ENCODE measurements at places on chromosomes 16 and 17. TPM values are rescaled to one million over a fixed set of nuclear protein-coding genes. Genes with fewer than 3 reads are reported as not detected.

TBC1D3I gene
- 0.26 TPM for total RNA-seq

- H3K4me3 ChIP-seq = peak within 1 kb of the TSS; percentile 51
- H3K27ac ChIP-seq = peak within 1 kb of the TSS; percentile 65
- H3K36me3 ChIP-seq = peaks cover 19% of the 10 kb centered on the region
Measured at GRCh38 chr16:88650749-88651275, at the start of gene CYBA. Gene CYBA, minus strand, starts transcription at chr16:88651053. Its CDS starts 40 bp downstream, at chr16:88651013.

GRCh38 chr17:418421-418751 is 65.8 kb upstream of the RPH3AL start:
- no peaks in the 10 kb centered on the region for H3K4me1 ChIP-seq
- no peaks in the 10 kb centered on the region for H3K27me3 ChIP-seq
- H3K4me3 ChIP-seq = no peak overlapping the region
- DNase-seq = no peak

- H3K27me3 ChIP-seq = peaks cover 10% of the 10 kb centered on the region
- DNase-seq = no peak
- H3K36me3 ChIP-seq = no peaks in the 10 kb centered on the region
- no peaks in the 10 kb centered on the region for H3K4me1 ChIP-seq
Measured at GRCh38 chr17:79478051-79478461, 132.8 kb downstream of the RBFOX3 start.

DNA sequence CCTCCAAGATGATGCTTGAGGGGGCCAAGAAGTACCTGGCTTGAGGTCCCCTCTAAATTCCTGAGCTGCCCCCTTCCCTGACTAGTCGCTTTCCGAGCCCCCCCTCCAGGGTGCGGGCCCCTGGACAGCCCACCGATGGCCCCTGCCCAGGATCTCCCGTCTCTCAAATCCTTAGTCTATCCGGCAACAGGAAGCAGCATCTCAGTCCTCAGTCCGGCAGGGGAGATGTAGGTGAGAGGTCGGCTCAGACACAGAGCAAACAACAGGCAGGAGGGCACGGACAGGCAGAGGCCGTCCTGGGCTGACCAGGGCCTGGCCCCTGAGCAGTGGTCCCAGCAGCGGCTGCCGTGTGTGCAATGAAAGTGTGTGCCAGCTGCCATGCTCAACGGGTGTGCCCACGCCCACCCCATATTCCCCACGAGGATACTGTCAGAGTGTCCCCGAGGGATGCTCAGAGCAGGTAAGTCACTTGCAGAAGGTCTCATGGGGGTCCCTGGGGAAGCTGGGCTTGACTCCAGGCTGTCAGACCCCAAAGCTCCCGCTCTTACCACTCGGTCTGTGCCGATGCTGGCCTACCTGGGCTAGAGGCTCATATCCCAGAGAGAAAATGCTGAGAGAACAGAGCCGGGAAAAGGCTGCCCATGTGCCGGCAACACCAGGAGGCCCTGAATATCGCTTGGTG is 7.2 kb downstream of the SLC43A2 start:
- no peak overlapping the region for H3K27ac ChIP-seq
- H3K4me1 ChIP-seq = no peaks in the 10 kb centered on the region
- no peaks in the 10 kb centered on the region for H3K36me3 ChIP-seq
- H3K27me3 ChIP-seq = no peaks in the 10 kb centered on the region
- no peak for DNase-seq

IFT20 gene
- total RNA-seq = 11.1 TPM

GRCh38 chr17:32693194-32693897 is 183.6 kb downstream of the MYO1D start:
- DNase-seq = no peak
- H3K4me3 ChIP-seq = no peak overlapping the region
- H3K36me3 ChIP-seq = no peaks in the 10 kb centered on the region

DPEP3 gene
- not detected for total RNA-seq

DNA sequence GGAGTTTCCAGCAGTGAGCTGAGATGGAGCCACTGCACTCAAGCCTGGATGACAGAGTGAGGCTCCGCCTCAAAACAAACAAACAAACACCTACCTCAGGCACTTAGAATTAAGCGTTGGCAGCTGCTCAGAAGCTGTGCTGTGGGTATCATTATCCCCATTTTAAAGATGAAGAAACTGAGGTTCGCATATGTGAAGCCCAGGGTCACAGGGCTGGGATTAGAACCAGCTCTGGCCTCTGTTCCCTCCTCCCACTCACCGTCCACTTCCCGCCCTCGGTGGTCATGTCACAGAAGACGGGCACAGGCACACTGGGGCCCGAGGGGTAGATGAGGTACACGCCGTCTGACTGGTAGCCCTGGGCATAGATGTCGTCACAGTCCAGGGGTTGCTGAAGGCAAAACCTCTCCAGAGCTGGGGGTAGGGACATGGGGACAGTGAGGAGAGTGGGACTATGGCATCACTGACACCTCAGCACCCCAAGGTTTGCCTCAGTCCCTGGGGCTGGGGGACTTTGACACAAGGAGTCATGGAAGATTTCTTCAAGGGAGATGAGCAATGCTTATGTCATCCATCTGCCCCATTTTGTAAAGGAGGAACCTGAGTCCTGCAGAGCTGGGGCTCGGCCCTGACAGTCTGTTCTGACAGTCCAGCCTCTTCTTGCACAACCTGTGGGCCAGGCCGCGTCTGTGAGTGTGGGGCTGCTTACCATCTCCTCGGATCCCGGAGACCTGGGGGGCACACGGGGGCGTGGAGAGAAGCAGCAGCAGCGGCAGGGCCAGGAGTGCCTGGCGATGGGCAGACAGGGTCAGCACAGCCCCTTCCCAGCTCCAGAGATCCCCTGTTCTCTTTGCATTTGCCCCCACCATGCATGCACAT is 700 bp downstream of the MFAP4 start:
- DNase-seq = no peak
- no peaks in the 10 kb centered on the region for H3K36me3 ChIP-seq
- H3K27ac ChIP-seq = peak overlapping the region; percentile 96
- H3K4me1 ChIP-seq = peaks cover 71% of the 10 kb centered on the region
- no peaks in the 10 kb centered on the region for H3K27me3 ChIP-seq

NRN1L gene
- total RNA-seq = 2.9 TPM

- H3K27me3 ChIP-seq = no peaks in the 10 kb centered on the region
- peak overlapping the region; percentile 76 for H3K4me3 ChIP-seq
- H3K4me1 ChIP-seq = peaks cover 51% of the 10 kb centered on the region
- H3K36me3 ChIP-seq = no peaks in the 10 kb centered on the region
Measured at GRCh38 chr16:58128181-58128631, 975 bp downstream of the CFAP20 start.

GRCh38 chr17:28811651-28812090 is 30.9 kb downstream of the FAM222B start:
- H3K4me3 ChIP-seq = peak overlapping the region; percentile 87
- peak overlapping the region; percentile 73 for H3K27ac ChIP-seq
- DNase-seq = no peak
- H3K36me3 ChIP-seq = no peaks in the 10 kb centered on the region
- peaks cover 31% of the 10 kb centered on the region for H3K4me1 ChIP-seq

ABCC12 gene
- total RNA-seq = not detected

UNC13D gene
- total RNA-seq = 6.0 TPM

DNA sequence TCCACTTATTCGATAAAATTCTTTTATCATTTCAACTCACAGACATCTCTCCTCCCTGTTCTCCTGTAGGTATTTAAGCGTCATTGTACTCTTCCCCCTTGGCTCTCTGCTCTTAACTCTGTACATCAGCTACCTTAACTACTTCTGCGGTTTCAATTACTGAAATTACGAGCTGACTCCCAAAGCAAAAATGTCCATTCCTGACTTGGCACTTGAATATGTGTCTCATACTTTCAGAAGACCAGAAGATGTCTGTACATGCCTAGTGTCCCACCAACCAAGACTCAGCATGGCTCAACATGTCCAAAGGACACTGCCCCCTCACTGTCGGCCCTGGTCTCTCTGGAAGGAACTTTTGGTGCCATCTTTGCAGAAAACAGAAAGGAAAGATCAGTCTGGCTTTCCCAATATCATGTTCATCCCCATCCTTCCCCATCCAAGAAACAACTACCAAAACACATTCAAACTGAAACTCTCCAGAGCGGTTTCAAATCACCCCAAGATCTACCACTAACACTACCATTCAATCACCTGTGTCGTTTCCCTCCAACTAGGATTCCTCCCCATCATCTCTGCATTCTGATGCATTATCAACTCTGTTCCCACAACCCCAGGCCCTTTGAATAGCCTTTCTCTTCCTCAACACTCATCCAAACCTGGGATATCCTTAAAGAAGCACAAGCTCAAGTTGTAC is 74.9 kb downstream of the ZFHX3 start:
- no peaks in the 10 kb centered on the region for H3K36me3 ChIP-seq
- H3K4me3 ChIP-seq = no peak overlapping the region
- no peak for DNase-seq
- no peak overlapping the region for H3K27ac ChIP-seq

DNA sequence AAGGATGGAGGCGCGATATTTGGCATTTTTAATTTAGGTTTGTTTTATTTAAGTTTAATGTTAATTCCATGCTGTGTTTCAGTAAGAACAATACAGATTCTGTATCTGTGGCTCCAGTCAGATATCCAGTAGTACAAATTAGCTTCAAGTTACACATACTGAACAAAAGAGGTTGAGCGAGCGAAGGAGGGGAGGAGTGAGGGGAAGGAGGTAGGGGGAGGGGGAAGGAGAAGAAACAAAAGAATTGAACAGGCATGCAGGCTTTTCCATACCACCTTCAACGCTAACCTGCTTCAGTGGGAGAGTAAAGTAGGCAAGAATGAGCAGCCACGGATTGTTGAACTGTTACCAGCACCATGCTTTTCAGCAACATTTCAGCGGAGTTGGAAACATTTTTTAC is 55.5 kb downstream of the YWHAE start:
- H3K4me1 ChIP-seq = no peaks in the 10 kb centered on the region
- H3K27ac ChIP-seq = no peak overlapping the region
- H3K27me3 ChIP-seq = no peaks in the 10 kb centered on the region
- H3K4me3 ChIP-seq = no peak overlapping the region
- no peak for DNase-seq

DNA sequence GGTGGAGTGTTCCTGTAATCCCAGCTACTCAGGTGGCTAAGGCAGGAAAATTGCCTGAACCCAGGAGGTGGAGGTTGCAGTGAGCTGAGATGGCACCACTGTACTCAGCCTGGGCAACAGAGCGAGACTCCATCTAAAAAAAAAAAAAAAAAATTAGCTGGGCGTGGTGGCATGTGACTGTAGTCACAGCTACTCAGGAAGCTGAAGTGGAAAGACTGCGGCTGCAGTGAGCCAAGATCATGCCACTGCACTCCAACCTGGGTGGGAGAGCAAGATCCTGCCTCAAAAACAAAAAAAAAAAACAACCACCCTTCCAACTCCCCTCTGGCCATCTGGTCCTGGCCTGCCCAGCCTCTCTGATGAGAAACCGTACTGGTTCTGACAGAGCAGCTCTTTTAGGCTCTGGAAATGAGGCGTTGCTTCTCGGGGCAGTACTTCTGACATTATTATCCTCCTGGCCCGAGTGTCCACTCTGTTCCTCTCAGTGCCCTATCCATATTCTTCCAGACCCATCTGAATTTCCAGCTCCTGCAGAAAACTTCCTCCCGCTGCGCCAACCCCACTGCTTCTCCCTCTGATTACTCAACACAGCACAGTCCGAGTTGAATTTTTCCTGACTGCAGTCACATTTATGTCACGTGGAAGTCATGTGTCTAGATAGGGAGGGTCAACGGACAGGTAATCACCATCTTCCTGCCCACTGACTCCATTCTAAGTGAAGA is 13.3 kb downstream of the GGA2 start:
- peak; percentile 33 for DNase-seq
- H3K4me1 ChIP-seq = peaks cover 62% of the 10 kb centered on the region
- H3K4me3 ChIP-seq = no peak overlapping the region
- H3K27me3 ChIP-seq = no peaks in the 10 kb centered on the region
- H3K36me3 ChIP-seq = no peaks in the 10 kb centered on the region

DNA sequence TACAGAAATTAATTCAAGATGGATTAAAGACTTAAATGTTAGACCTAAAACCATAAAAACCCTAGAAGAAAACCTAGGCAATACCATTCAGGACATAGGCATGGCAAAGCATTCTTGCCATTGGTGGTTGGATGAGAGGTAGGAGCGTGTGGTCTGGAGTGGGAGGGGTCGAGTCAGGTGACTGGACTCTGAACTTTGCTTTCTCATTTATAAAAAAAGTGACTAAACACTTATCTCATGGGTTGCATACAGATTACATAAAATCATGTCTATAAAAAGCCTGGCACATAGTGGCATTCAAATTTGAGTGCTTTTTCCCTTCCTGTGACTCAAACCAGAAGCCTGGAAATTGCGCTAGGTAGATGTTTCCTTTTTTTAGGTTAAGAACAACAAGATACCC is 159.7 kb upstream of the SHISA6 start:
- H3K36me3 ChIP-seq = no peaks in the 10 kb centered on the region
- no peak overlapping the region for H3K27ac ChIP-seq
- DNase-seq = no peak
- H3K4me3 ChIP-seq = no peak overlapping the region
- H3K27me3 ChIP-seq = no peaks in the 10 kb centered on the region

- H3K36me3 ChIP-seq = peaks cover 2% of the 10 kb centered on the region
- no peaks in the 10 kb centered on the region for H3K4me1 ChIP-seq
- H3K27me3 ChIP-seq = no peaks in the 10 kb centered on the region
- no peak overlapping the region for H3K4me3 ChIP-seq
- peak overlapping the region; percentile 14 for H3K27ac ChIP-seq
Measured at GRCh38 chr16:14549789-14550153, 80.3 kb downstream of the PARN start.

DNA sequence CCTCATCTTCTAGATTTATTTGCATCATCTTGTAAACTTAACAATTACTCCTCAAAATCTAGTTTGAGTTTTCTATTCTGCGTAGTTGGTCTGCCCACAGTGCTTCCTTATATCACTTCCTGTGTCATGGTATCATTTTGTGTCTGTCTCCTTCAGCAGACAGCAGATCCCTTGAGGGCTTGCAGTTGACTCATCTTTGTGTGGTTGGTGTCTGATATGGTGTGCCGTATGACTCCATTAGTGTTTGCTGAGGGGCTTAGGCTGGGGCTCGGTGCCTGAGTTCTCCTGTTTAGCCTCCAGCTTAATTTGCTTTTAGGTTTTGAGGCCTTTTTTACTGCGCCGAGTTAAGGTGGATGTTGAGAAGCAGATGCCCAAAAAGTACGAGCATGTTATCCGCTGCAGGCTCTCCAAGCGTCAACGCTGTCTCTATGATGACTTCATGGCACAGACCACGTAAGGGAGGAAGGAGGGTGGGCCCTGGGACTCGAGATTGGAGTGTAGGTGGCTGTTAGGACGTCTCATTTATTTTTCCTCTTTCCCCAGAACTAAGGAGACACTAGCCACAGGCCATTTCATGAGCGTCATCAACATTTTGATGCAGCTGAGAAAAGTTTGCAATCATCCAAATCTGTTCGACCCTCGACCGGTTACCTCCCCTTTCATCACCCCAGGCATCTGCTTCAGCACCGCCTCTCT is 16.9 kb downstream of the SRCAP start:
- no peaks in the 10 kb centered on the region for H3K27me3 ChIP-seq
- H3K4me1 ChIP-seq = no peaks in the 10 kb centered on the region
- H3K27ac ChIP-seq = peak overlapping the region; percentile 21
- H3K36me3 ChIP-seq = peaks cover 100% of the 10 kb centered on the region
- no peak for DNase-seq
- no peak overlapping the region for H3K4me3 ChIP-seq
